ENCODE measurements at places on chromosomes 16 and 17.

DNA sequence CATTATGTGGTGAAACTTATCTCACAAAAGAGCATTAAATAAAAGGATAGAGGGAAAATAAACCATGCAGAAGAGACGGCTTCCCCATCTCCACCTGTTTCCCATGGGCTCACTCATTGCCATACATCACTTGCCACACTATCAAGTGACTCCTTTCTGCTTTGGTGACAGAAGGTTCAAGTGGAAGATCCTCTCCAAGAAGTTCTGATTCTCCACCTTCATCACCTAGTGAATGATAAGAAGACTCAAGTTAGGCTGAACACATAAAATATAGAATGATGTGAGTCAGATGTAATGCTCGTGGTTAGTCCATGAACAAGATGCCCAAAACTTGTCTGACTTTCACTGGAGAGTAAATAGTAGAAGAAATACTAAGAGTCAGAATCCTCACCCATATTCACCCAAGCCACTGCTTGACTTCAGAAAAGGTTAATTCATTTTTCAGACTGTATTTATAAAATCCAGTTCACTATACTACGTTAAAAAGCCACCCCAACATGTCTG is 100.1 kb upstream of the TOB1 start:
- no peak for DNase-seq

GRCh38 chr17:60971515-60972369 is 294.1 kb downstream of the BCAS3 start:
- DNase-seq: peak; percentile 25

DNA sequence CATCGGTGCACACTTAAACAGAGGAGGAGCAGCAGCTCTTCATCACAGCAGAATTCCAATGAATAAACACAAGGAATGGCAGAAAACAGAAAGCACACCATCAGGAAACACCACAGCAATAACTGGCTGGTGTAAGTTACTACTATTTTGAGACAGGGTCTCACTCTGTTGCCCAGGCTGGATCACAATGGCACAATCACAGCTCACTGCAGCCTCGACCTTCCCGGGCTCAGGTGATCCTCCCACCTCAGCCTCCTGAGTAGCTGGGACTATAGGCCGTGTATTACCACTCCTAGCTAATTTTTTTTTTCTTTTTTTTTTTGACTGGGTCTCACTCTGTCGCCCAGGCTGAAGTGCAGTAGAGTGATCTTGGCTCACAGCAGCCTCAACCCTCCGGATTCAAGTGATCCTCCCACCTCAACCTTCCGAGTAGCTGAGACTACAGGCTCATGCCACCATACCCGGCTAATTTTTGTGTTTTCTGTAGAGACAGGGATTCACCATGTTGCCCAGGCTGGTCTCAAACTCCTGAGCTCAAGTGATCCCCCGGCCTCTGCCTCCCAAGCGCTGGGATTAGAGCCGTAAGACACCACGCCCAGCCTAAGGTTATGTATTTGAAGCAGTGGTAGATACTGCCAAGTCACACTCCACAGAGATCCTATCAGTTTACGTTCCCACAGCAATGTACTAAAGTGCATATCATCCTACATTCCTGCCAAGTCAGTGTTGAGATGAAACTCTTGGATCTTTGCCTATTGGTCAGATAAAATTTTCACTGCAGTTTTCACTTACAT is 20.7 kb downstream of the TRAP1 start:
- DNase-seq: no peak

GRCh38 chr16:76970087-76970744 is 220.8 kb upstream of the MON1B start:
- DNase-seq: no peak

- no peak for DNase-seq
Measured at GRCh38 chr17:2433696-2434095, 32.8 kb upstream of the MNT start.

- DNase-seq: no peak
Measured at GRCh38 chr16:85026703-85027102, 892 bp upstream of the KIAA0513 start.

DNA sequence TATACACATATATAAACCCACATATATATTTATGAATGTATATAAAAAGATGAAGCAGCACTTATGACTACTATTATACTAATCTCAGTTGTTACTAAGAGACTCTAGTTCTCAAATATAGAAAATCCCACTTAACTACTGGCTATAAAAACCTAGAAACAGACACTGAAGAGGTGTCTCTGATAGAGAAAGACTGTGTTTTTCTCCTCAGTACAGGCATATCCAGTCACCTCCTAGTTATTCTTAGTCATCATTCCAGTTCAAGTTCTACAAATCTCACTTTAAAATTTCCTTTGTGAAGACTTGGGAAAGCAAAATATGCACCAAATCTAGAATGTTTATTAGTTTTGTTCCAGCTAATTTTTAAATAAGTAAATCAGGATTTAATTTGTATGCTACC is 93.9 kb downstream of the STH start:
- no peak for DNase-seq

DNA sequence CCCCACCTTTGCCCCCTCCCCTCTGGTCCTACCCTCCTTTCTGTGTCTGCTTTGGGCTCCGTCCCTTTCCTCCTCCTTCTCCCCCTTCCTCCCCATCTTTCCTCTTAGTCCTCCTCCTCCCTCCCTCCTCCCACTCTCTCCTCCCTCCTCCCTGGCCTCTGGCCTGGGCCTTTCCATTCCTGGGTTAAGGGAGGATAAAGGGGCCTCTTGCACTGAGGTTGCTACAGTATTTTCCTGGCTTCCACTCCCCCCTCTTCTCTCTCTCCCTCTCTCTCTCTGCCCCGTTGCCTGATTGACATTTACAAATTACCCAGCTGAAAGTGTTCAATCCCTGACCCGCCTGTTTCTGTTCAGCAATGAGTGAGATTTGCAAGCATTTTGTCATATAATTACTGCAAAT is 44.0 kb downstream of the MRM1 start:
- no peak for DNase-seq

GRCh38 chr16:80803339-80804055 is 901 bp downstream of the CDYL2 start:
- DNase-seq: peak; percentile 21

GRCh38 chr17:50207315-50207714 is 5.9 kb upstream of the COL1A1 start:
- DNase-seq: no peak

DNA sequence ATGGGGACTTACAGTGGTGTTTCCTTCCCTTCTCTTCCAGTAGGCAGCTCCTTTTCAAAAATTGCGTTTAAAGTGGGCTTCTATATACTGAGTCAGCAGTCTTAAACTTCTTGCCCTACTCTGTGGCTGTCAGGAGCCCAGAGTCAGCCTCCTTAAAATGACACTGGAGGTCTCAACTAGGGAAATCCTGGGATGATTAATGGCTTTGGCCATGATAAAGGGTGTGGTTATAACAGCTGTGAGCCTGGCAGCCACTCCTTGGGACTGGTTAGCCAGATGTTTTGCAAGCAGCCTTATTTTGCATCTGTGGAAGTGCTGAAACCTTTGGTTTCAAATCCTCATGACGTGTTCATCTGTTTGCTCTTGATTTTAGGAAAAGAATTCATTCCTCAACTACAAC is 25.0 kb downstream of the TAC4 start:
- DNase-seq: no peak

- DNase-seq: peak; percentile 80
Measured at GRCh38 chr17:48636177-48637018, 10.2 kb upstream of the HOXB9 start.

DNA sequence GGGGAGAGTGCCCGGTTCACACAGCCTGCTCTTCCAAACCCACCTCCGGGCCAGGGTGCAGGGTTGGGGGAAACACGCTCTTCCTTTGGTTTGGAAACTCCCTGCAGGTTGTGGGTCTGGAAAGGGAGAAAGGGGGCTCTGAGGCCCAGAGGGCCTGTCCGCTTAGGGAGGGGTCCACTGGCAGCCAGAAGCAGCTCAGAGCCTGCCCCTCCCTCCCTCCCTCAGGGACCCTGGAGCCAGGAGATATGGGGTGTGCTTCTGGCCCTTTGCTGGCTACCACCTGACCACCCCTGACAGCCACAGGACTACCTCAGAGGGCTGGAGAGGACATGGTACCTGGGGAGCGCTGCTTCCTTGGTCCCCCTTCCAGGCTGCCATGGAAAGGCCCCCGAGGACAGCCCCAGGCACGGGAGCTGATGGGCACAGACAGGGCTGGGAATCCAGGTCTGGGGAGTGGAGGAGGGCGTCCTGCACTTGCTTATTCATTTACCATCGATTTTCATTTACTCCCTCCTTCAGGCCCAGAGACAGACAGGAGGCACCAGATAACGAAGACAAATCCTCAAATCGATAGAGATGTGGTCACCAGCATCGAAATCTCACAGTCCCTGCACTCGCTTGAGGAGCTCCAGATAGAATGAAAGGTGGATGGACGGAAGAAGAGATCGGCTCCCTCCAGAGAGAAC is 48.4 kb upstream of the DOC2B start:
- no peak for DNase-seq

DNA sequence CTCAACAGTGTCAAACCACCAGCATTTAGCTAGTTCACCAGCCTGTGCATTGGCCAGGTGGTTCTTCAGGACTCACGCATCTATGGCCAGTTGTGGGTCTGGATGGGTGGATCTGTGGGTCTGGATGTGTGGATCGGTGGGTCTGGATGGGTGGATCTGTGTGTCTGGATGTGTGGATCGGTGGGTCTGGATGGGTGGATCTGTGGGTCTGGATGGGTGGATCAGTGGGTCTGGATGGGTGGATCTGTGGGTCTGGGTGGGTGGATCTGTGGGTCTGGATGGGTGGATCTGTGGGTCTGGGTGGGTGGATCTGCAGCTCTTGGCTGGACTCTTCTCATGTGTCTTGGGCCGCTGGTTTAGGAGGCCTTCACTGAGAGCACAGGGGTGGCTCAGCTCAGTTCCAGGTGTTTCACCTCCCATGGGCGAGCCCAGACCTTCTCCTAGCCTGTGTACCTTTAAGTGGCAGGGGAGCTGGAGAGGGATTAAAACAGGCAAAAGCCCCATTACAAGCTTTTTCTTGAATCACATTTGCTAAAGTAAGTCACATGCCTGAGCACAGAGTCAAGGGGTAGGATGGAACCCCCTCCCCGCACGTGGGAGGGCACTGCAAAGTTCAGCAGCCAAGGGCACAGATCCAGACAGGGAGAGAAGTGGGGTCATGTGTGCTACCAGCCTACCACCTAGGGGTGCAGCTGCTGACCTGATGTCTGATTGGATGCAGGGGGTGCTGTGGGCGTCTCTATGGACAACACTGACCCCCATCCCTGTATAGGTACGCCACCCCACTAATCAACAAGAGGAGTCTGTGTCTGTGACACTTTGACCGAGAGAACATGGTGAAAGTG is 3.4 kb upstream of the NUBP1 start:
- DNase-seq: no peak

DNA sequence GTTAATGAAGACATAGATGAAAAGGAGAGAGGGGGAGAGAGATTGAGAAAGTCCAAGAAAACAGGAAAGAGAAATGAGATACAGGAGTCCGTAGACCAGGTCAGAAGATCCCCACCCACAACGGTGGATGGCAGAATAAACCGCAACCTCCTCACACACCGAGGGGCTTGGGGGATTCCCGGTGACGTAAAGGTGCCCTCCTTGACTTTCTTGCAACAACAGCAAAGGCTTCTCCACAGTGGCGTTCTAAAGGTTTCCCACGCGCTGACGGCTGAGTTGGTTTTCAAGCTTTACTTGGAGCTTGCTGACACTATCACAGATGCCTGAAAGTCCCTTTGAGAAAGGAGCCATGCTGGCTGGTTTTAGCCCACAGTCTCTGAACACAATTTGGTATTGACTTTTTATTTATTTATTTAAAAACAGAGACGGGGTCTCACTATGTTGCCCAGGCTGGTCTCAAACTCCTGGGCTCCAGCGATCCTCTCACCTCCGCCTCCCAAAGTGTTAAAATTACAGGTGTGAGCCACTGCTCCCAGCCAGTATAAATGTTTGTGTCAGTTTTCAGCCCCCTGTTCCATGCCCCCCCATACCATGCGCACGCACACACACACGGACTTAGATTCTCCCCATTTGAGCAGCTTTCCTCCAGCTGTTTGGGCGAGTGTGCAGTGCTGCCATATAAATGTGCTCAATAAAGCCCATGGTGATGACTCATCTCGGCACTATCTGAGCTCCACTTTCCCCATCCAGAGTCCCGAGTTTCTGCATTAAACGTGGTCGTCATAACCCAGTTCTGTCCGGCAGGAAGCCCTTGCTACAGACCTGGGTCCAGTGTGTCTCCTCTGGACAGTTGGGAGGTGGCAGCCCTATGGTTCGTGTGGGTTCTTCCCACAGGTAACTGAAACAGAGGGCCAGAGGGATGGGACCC is 33.0 kb upstream of the SEC14L1 start:
- no peak for DNase-seq

GRCh38 chr16:4837733-4838501 is 9.2 kb downstream of the GLYR1 start:
- DNase-seq: no peak

- DNase-seq: no peak
Measured at GRCh38 chr17:66310528-66311148, 8.2 kb downstream of the PRKCA start.

GRCh38 chr16:20291208-20292206 is 35.8 kb downstream of the GP2 start:
- DNase-seq: no peak

- peak; percentile 80 for DNase-seq
Measured at GRCh38 chr16:74813109-74813641, 38.6 kb upstream of the FA2H start.

DNA sequence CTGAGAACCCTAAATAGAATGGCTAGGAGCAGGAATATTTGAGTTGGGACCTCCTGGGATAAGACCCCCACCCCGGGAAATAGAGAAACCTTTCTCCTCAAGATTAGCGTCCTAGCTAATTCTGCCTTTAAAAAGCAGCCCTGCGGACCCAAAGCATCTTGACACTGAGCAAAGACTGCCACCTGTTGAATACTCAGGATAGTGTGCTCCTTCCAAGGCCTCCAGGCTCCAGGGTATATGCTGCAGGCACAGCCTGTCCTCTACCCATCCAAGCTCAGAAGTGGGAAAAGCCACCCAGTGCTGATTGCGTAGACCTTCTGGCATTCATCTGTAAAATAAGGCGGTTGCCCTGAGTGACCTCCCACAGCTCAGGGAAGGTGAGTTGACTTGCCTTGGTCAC is 456.2 kb upstream of the DYNLRB2 start:
- DNase-seq: no peak

GRCh38 chr16:57953857-57954256 is 17.1 kb downstream of the CNGB1 start:
- DNase-seq: no peak

- peak; percentile 90 for DNase-seq
Measured at GRCh38 chr17:40340880-40341807, 23.4 kb downstream of the GJD3 start.

- DNase-seq: no peak
Measured at GRCh38 chr16:4763791-4764190, 3.2 kb downstream of the ZNF500 start.

- peak; percentile 15 for DNase-seq
Measured at GRCh38 chr17:50423553-50424159, 2.4 kb upstream of the ACSF2 start.

- no peak for DNase-seq
Measured at GRCh38 chr17:50830994-50831393, 4.4 kb upstream of the WFIKKN2 start.

- DNase-seq: no peak
Measured at GRCh38 chr17:83073389-83074063, 5.9 kb upstream of the METRNL start.

Measured in OCI-LY7 (cell line).